ENCODE measurements at places on chromosomes 7 and 10.

GRCh38 chr7:12864470-12865046, 177.1 kb downstream of the ARL4A start:
- no peak for DNase-seq

DNA sequence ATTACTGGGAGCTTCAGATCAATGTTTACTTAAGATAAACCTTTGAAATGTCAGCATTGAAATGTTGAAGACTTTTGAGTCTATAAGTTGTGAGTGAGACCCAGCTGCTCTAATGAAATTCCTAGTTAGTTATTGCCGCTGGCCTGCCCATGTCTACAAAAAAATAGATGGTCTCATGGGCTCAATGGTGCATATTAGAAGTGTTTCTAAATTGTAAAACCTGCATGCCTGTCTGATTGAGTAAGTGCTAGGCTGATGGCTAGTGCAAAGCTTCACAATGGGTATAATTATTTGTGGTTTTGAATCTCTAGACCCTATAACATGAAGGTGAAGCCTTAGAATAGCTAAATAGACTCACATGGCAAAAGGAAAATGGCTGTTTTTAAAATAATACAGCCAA, 234.5 kb downstream of the SORCS3 start:
- DNase-seq: no peak

GRCh38 chr7:102147008-102147407, 139.7 kb upstream of the SH2B2 start:
- no peak for DNase-seq

- no peak for DNase-seq
These were observed 141.5 kb upstream of the DKK1 start for GRCh38 chr10:52172581-52172980.

DNA sequence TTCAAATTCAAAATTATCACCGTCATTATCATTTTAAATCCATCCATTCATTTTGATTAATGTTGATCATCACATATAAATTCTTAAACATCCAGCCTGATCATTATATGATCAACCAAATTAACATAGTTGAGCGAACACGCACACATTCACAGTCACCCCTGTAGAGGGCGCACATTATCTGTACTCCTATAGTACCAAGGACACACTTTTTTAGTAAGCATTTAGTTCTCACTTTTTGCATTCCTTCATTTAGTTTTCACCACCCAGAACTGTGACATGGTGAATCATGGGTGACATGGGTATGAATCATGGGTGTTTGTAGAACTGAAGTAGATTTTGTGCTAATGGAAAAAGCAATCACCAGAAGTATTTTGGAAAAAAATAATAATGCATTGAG, 26.0 kb upstream of the ZNF735 start:
- no peak for DNase-seq

DNA sequence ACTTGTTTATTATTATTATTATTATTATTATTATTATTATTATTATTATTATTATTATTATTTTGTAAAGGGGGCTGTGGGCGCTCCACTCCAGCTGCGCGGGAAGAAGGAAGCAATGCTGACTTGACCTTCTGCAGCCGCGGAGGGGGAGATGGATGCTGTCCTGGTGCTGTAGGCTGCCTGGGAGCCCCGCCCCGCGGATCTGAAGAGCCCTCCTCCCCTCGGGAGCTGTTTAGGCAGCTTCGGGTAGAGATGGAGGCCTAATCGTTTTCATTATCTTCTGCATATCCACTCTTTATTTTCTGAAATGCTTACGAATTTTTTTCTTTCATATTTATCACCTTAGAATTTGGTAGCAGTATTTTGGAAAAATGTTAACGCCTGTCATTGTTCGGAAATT, 101.2 kb upstream of the KLF6 start:
- DNase-seq: no peak

- DNase-seq: no peak
These were observed 10.7 kb downstream of the HIP1 start for GRCh38 chr7:75727881-75728593.

DNA sequence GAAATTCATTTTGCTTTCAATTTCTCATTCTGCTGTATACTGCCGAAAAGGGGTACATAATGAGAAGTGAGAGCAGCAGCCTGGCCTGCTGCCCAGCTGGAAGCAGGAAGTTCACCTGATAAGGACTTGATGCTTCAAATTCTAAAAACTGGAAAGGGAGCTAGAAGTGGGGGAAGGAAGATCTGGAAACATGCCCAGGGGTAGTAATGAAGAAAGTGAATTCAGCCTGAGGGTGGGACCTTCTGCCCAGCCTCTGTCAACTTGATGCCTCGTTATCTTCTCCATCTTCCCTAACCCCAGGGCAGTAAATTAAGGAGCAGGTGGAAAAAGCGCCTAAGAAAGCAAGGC, 69.4 kb downstream of the ARMH3 start:
- no peak for DNase-seq

GRCh38 chr7:27435461-27435860, 192.9 kb downstream of the EVX1 start:
- DNase-seq: no peak

DNA sequence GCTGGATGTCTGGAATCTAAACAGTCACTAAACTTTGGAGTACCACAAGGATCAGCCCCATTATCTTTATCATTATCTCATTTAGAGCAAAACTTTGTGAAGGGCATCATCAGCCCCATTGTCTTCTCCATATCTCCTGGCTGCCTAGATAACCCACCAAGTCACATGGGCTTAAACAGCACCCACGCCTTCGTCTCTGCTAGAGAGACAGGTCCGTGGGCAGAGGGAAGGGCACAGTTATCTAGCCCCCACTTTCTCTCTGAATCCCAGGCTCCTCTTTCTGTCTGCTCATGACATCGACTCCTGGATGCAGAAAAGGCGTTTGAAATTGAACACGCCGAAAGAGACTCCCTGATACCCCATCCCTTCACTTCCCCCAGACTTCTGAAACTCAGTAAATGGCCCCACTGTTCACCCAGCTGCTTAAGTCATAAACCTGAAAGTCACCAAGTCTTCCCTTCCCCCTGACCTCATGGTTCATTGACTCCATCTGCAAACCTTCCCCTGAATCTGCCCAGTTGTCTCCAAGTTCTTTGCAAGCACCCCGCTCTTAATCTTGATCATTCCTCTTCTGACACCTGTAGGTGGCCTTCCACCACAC, 20.9 kb upstream of the PARD3 start:
- no peak for DNase-seq

- DNase-seq: no peak
These were observed 53.9 kb upstream of the CAV2 start for GRCh38 chr7:116445447-116446211.

GRCh38 chr7:158449942-158450341, 137.7 kb downstream of the PTPRN2 start:
- DNase-seq: no peak

DNA sequence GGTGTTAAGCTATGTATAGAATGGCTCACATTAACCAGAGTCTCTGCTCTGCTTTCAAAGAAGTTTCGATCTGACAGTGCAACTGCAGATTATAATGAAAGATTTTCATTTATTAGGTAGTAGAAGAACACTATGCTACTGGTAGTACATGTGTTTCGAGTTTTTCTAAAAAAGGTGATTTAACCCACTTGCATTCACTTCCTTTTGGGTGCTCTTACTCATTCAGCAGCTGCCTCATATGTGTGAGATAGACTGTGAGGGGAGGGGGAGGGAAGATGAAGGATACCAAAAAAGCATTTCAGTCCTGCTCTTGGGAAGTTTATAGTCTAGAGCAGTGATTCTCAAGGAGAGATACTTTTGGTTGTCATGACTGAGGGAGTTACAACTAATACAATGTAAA, 20.4 kb downstream of the PLEKHA8 start:
- DNase-seq: no peak

DNA sequence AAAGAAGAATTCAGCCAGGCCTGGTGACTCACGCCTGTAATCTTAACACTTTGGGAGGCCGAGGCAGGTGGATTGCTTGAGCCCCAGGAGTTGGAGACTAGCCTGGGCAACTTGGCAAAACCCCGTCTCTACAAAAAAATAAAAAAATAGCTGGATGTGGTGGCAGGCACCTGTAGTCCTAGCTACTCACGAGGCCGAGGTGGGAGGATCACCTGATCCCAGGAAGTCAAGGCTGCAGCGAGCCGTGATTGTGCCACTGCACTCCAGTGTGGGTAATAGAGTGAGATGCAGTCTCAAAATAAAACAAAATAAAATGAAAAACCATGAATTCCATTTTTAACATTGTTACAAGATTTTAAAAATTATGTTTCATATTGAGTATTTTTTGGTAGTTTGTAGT, 988.9 kb upstream of the ZNF722 start:
- DNase-seq: no peak
